ENCODE measurements at places on chromosomes 6 and 20.
A peak's percentile ranks its signal among the peaks of the same experiment; 100 is the strongest.

- no peak for DNase-seq
Observed at GRCh38 chr6:148502773-148503135, 160.1 kb downstream of the SASH1 start.

- no peak for DNase-seq
Observed at GRCh38 chr20:63900413-63900812, 5.5 kb downstream of the DNAJC5 start.

- no peak for DNase-seq
Observed at GRCh38 chr6:124430740-124431318, 531.4 kb upstream of the RNF217 start.

- no peak for DNase-seq
Observed at GRCh38 chr6:146273490-146273889, 244.6 kb downstream of the GRM1 start.

- no peak for DNase-seq
Observed at GRCh38 chr20:25484224-25484846, 76.9 kb downstream of the GINS1 start.

DNA sequence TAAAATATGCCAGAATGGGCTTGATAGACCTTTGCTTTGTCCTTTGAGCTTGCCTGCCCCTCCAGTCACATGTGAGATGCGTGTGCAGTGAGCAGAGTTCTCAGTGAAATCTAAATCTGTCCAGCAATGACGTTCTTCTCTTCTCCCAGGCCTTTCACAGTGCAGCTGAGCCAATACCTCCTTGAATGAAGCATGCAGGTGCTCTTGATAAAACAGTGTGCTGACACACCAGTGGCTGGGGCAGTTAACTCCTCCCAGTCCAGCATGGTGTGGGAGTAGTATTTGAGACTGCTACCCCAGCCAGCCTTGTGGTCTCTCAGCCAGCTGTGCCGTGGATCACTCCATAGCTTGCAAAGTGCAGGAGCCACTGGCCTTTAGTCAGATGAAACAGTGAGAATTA is 240.5 kb downstream of the FARS2 start:
- DNase-seq = no peak

- no peak for DNase-seq
Observed at GRCh38 chr6:121442576-121442975, 7.1 kb downstream of the GJA1 start.

DNA sequence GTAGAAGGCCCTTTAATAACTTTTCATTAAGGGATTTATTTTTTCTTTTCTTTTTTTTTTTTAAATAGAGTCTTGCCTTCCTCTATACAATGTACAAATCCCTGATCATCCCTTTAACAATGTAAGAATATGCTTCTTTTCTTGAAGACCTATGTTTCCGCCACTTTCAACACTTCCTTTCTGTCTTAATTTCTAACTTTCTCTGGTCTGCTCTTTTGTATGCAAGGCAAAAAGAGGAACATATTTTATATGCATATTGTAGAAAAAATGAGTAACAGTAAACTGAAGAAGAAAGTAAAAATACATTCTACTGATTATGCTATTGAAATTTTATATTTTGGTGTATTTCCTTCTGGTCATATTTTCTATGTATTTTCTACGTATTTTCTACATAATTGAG is 484.7 kb downstream of the TFAP2B start:
- no peak for DNase-seq

- DNase-seq = no peak
Observed at GRCh38 chr6:74677463-74677862, 528.4 kb downstream of the COL12A1 start.

DNA sequence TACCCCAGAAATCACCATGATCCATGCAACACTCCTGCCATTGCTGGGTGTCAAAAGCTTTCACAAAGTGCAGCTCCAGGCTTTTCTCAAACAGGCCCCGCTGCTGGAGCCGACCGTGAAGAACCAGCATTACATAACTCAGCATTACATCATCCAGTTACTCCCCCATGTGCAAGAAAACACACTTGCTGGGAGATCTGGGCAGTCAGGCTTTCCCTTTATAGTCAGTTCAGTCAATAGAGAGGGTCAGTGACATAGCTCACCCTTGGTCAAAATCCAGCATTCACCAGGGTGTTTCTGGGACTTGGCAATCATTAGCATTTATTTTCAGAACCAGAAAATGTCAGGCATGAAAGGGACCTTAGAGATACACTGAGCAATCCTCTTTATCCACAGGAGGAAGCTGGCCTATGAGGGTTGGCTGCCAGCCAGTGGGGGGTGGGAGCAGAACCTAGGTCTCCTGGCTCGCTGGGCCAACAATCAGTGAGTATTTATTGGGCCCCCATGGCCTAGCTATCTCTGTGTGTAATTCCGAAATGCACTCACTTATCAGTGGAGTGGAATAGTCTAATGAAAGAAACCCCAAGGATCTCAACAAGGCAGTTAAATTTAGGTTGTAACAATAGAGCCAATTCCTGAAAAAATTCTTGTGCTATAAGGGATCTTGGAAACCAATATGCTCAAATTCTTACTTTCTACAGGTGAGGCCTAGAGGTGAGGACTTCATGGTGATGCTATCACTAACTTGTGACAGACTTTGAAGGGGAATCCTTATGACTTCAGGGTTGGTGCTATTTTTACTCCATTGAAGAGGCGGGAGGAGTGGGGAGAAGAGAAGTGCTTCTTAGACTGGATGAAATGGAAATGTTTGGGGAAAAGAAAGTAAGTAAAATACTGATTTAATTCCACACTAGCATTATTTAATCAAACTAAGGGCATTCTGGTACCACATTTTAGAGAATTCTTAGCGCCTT is 54.6 kb downstream of the LYRM4 start:
- DNase-seq = peak; percentile 59

- no peak for DNase-seq
Observed at GRCh38 chr20:53941680-53942471, 128.5 kb downstream of the BCAS1 start.

DNA sequence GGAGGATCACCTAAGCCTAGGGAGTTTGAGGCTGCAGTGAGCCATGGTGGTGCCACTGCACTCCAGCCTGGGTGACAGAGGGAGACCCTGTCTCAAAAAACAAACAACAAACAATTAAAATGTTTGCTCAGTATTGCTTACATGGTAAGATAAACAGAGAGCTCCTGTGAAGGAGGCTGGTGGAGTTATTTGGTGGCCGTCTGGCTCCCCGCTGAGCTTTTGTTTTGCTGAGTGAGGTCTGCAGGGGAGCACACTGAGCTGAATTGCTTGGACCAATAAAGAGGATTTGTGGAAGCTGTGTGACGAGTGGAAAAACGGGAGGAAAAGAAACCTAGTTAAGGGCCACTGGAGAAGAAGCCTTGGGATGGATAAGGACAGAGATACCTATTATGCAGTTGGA is 41.1 kb upstream of the BMP6 start:
- no peak for DNase-seq

DNA sequence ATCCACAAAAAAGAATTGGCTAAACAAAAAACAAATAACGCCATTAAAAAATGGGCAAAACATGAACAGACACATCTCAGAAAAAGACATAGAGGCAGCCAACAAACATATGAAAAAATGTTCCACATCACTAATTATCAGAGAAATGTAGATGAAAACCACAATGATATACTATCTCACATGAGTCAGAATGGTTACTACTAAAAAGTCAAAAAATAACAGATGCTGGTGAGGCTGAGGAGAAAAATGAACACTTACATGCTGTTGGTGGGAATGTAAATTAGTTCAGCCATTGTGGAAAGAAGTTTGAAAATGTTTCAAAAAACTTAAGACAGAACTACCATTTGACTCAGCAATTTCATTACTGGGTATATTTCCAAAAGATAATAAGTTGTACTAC is 430.1 kb upstream of the JAG1 start:
- DNase-seq = no peak

DNA sequence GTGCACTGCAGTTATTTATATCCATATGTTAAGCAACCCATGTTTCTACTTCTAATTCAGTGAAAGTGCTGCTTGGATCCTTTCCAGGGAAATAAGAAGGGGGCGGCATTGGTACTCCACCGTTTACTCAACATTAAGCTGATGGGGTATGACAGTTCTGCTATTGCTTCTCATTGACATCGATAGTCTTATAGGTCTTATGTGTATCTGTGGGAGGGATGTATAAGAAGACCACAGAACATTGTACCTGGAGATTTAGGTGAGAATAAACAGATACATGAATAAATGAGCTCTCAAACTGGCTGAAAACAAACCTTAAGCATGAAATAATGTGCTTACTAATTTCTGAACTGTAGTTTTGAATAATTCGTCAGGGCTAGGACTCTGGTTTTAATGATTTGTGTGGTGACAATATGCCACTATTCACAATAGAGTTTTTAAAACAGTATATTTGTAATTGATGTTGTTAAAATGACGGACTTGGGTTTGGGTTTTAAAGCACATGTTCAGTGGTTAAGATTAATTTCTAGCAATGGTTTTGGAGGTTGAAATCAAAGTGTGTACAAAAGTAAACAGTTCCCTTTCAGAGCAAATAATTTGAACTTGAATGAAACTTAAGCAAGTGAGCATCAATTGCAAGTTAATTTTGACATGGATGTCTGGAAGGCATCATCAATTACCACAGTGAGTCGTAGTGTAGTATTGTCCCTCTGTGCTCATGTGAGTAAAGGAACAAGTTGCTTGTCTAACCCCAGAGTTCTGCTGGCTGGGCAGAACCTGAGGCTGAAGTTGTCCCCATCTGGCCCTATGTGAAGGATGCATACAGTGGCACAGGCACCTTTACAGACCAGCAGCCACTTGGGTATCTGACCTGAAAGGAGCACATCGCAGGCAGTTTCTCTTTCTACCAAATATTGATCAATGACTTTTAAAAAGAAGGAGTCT is 84.7 kb upstream of the SUPT3H start:
- no peak for DNase-seq

DNA sequence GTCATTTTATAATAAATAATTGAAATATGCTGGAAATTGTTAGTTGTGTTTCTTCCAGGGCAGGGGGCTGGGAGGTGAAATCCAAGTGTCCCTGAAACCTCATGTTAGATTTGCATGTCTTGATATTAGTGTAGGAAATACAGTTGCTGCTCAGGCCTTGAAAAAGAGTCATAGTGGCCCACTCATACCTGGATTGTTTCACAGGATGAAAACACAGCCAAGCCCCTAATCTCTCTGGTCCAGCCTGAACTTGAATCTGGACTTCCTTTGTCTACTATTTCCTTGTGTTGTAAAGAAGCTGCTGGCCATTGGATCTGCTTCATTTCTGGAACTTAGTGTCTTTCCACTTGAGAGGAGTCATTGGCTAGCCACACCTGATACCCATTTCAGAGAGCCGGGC is 108.8 kb upstream of the JARID2 start:
- DNase-seq = no peak

- no peak for DNase-seq
Observed at GRCh38 chr20:38810926-38811630, 5.6 kb downstream of the PPP1R16B start.

DNA sequence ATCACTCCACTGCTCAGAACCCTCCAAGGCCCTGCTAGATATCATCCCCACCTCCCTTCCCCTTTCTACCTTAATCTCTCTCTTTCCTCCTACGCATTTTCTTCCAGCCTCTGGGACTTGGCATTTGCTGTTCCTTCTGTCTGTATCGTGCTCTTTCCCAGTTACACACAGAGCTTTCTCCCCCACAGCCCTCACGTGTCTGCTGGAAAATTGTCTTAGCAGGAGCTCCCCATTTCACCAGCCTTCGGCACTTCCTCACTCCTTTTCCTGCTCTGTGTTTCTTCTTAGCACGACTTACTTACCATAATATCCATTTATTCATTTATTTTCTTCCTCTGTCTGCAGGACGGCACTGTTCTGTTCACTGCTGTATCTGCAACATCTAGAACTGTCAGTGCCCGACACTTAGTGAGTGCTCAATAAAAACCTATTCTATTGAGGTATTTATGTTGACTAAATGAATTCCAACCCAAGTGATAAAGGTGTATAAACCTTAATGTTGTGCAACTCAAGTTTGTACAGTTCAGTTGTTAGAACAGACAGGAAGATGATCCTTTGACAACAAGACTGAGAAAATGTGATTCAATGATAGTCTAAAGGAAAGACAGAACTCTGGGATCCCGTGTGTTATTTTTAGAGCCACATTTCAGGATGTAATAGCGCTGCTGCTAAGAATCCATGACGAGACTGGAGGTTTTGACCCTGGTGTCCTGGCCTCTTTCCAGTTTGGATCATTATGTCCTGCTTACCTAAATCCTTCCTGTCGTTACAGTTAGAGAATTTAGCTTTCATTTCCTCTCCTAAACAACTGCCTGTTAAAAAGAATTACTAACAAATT is 170.1 kb upstream of the LAMP5 start:
- DNase-seq = no peak

- no peak for DNase-seq
Observed at GRCh38 chr6:118913161-118913560, 19.2 kb downstream of the ASF1A start.

DNA sequence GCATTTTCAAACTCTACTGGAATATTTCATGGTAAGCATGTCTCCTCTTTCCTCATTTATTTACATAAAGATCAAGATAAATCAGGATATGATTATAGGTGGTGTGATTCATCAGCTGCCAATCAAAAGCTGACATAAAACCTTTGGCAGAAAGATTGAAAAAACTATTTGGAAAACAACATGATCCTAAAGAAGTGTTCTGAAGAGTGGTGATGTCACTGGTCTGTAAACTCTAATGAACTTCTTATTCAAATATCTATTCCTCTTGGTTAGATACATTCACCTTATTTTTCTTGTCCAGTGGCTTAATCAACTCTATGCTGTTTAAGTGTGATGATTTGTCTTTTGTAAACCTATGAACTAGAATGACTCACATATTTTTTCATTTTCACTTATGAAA is 535.5 kb upstream of the CITED2 start:
- DNase-seq = no peak

DNA sequence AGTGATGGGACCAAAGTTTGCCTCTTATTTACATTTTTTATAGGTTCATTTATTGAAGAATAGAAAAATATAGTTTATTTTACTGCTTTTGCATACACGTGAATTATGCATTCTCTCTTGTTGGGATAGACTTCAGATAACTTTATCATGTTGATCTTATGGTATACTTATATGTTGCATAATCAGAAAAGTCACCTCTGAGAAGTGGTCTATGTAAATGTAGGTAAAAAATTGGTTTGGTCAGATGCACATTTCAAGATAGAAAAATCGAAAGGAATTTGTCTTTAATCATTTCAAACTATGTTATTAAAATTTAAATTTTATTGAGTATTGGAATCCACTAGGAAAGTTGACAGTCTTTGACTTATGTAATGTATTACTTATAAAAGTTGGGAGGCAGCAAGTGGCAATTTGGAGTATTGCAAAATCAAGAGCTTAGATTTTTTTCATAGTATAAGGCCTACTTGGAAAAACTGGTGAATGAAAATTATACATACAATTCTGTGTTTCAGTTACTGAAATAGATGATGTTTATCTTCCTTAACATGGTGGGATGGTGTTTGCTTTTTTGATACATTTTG is 2.4 kb downstream of the PHF3 start:
- DNase-seq = no peak

DNA sequence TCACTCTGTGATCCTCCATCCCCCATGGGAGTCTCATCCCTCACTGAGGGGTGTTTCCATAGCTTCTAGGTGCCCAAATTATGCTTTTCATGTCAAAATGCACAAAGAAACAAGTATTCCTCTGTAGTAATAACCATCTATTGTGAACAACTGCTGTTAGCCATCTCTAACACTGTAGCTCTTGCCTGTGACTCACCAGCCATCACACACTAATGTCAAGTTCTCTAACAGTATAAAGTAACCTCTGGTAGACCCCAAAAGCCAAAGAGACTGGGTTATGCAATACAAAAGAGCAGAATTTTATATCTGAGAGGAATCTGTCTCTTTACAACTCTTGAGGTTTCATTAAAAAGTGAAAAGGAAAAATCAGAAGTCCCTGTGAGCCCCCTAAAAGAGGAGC is 25.4 kb upstream of the IYD start:
- no peak for DNase-seq

Measured in posterior cingulate gyrus (tissue), 11 donors.